ENCODE measurements at places on chromosomes 16 and 17. TPM values are rescaled to one million over a fixed set of nuclear protein-coding genes. Genes with fewer than 3 reads are reported as not detected.

DNA sequence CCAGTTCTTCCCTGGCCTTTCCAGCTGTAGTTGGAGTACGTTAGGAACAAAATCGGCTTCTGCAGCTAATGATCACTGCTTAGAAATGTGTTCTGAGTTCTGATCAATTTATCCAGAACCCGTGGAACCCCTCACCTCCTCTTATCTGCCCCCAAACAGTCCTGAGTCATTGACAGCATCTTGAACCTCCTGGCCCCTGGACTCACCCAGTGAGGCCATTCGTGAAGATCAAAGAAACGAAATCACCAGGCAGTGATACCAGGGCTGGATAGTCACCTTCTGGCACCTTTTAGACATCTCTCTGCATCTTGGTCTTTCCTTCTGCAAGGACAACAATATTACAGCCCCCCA, 17.0 kb upstream of the EXOC7 start:
- no peaks in the 10 kb centered on the region for H3K36me3 ChIP-seq
- peaks cover 25% of the 10 kb centered on the region for H3K4me1 ChIP-seq
- no peak overlapping the region for H3K27ac ChIP-seq
- H3K27me3 ChIP-seq = no peaks in the 10 kb centered on the region

DNA sequence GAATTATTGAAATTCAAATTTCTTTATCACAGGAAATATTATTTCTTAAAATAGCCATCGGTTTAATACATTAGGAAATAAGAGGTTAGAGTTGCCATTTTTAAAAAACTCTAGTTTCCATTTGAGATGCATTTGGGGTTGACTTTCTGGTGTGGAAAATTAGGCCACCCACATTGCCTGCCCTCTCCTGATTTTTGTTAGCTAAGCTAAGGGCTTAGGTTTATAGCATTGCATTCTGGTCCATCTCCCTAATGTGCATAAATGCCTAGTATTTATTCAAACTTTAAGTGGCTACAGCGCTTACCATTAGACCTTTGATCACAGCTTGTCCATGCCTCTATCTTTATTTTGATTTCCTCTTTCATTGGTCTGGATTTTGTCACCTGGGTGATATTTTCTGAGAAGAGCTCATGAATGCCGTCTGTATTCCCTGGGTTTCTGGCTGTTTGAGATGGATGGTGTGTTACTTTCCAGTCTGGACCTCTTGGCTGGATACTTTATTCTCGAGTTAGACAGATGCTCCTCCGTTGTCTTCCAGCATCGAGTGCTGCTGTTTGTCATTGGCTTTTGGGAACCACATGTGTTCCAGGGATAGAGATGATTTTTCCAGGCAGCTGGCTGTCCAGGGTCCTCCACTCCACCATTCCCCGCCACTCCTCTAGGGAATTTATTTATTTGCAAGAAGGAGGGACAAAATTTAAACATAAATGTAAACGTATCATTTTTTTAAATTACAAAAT, 120.3 kb downstream of the KATNIP start:
- H3K36me3 ChIP-seq = no peaks in the 10 kb centered on the region
- no peaks in the 10 kb centered on the region for H3K4me1 ChIP-seq
- no peak overlapping the region for H3K27ac ChIP-seq
- no peaks in the 10 kb centered on the region for H3K27me3 ChIP-seq
- DNase-seq = no peak
- no peak overlapping the region for H3K4me3 ChIP-seq

KLHL10 gene
- not detected for total RNA-seq

DNA sequence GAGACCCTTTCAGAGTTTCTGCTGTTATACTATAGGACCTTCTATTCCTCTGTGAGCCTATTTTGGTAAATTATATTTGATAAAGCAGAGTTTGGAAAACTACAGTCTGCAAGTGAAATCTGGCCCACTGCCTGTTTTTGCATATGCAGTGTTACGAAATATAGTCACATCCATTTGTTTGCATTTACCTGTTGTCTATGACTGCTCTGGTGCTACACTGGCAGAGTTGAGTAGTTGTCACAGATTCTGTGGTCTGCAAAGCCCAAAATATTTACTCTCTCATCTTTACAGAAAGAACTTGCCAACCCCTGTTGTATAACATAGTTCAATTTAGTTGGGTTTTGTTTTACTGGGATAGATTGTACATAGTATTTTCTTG, 42.3 kb downstream of the TNRC6A start:
- peaks cover 4% of the 10 kb centered on the region for H3K4me1 ChIP-seq
- H3K4me3 ChIP-seq = no peak overlapping the region
- H3K27me3 ChIP-seq = no peaks in the 10 kb centered on the region

SLC6A2 gene
- not detected for total RNA-seq

DNA sequence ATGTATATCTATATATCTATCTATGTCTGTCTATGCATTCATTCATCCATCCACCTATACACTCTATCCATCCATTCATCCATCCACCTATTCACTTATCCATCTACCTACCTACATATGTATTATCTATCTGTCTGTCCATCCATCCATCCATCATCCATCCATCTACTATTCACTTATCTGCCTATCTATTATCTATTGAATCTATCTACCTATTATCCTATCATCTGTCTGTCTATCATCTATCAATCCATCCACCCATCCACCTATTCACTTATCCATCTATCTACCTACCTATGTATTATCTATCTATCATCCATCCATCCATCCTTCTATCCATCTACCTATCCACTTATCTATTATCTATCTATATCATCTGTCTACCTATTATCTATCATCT, 302.3 kb downstream of the SHISA9 start:
- H3K27me3 ChIP-seq = no peaks in the 10 kb centered on the region
- no peak for DNase-seq
- no peaks in the 10 kb centered on the region for H3K36me3 ChIP-seq
- no peak overlapping the region for H3K27ac ChIP-seq

- no peak overlapping the region for H3K4me3 ChIP-seq
- no peak overlapping the region for H3K27ac ChIP-seq
- no peaks in the 10 kb centered on the region for H3K4me1 ChIP-seq
- no peaks in the 10 kb centered on the region for H3K36me3 ChIP-seq
These were observed 9.6 kb upstream of the CES1 start for GRCh38 chr16:55842369-55843104.

CMTM2 gene
- total RNA-seq = not detected

GRCh38 chr16:87728026-87728425, 37.8 kb downstream of the KLHDC4 start:
- H3K27ac ChIP-seq = no peak overlapping the region
- peaks cover 68% of the 10 kb centered on the region for H3K36me3 ChIP-seq
- no peak for DNase-seq
- peaks cover 1% of the 10 kb centered on the region for H3K4me1 ChIP-seq
- no peak overlapping the region for H3K4me3 ChIP-seq

GRCh38 chr17:28112181-28112580, 69.7 kb downstream of the NLK start:
- no peaks in the 10 kb centered on the region for H3K4me1 ChIP-seq
- no peak overlapping the region for H3K4me3 ChIP-seq
- no peaks in the 10 kb centered on the region for H3K27me3 ChIP-seq
- H3K36me3 ChIP-seq = no peaks in the 10 kb centered on the region
- H3K27ac ChIP-seq = no peak overlapping the region
